ENCODE measurements at places on chromosomes 2 and 18.
A peak's percentile ranks its signal among the peaks of the same experiment; 100 is the strongest.

GRCh38 chr2:71992036-71992435 is 155.6 kb downstream of the CYP26B1 start:
- no peak for DNase-seq

GRCh38 chr2:218980735-218981389 is 4.1 kb downstream of the FEV start:
- no peak for DNase-seq

DNA sequence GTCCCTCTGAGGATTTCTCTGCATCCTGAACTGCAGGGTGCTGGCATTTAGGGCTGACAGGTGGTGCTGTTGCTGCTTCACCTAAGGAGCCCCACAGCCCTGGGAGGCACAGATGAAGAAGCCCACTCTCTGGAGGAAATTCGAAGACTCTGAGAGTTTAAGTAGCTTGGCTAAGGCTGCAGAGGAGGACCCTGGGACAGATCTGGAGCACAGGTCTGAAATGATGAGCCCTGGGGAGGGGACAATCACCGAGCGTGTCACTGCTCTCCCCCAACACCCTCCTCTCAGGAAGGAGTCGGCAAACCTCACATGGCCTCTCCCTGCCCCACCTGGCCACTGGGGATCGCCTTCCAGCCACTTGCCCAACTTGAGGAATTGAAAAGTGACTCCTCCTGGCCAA is 18.6 kb downstream of the CYP27C1 start:
- DNase-seq = no peak

DNA sequence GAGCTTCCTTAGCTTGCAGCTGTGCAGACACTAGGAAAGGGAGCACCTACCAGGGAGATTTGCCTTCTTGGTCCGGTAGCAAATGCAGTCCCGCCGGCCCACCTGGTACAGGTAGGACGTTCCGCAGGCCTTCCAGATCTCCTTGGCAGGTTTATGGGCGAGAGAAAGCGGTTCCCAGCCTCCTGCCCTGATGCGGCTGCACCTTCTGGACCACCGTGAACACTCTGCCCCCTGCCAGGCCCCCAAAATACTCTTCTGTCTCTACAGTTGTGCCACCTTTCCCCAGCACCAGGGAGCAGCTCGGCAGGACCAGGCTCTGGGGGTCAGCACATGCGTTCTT is 67.4 kb downstream of the HNRNPLL start:
- DNase-seq = no peak

DNA sequence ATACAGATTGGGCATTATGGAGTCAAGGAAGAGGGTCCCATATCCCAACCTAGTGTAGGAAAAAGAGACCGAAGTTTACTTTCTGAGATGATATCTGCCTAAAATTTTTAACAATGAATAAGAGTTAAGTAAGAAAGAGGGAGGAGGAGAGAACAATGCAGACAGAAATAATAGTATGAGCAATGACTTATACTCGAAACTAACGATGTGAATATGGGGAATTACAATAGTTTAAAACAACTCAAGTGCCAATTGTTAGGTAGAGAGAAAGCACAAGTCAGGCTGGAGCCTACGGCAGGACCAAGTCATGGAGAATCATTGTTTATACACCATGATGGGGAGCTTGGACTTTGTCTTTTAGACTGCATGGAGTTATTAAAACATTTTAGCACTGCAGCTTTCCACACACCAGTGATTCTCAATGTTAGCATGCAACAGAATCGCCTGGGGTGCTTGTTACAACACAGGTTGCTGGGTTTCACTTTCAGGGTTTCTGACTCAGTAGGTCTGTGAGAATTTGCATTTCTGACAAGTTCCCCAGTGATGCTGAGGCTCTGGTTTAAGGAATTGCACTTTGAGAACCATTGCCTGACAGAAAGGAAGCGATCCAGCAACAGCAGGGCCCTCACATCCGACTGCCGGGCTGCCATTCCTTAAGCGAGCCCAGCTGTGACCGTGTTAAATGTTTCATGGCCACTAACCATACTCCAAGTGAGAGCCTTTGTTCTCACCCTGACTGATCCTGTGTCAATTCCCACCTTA is 511.2 kb downstream of the DCDC2C start:
- DNase-seq = no peak

- DNase-seq = no peak
Measured at GRCh38 chr2:28311660-28312249, 80.9 kb upstream of the FOSL2 start.

- DNase-seq = no peak
Measured at GRCh38 chr2:18926631-18927524, 337.5 kb upstream of the NT5C1B start.

- no peak for DNase-seq
Measured at GRCh38 chr2:208511573-208511972, 105.0 kb downstream of the PTH2R start.

- no peak for DNase-seq
Measured at GRCh38 chr2:151713291-151713903, 20.9 kb downstream of the NEB start.

DNA sequence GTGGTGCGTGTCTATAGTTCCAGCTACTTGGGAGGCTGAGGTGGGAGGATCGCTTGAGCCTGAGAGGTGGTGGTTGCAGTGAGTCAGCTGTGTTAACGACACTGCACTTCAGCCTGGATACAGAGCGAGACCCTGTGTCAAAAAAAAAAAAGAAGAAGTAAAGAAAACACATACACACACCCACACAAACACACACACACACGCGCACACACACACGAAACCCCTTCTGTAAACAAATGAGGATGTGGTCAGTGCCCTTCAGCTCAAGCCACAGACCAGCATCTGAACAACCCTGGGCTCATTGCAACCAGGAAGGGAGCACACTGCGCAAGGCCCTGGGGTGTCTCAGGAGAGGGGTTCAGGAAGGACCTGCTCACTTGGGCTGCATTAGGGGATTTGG is 47.9 kb upstream of the KCNF1 start:
- no peak for DNase-seq

GRCh38 chr2:144495227-144496091 is 24.5 kb downstream of the ZEB2 start:
- no peak for DNase-seq

DNA sequence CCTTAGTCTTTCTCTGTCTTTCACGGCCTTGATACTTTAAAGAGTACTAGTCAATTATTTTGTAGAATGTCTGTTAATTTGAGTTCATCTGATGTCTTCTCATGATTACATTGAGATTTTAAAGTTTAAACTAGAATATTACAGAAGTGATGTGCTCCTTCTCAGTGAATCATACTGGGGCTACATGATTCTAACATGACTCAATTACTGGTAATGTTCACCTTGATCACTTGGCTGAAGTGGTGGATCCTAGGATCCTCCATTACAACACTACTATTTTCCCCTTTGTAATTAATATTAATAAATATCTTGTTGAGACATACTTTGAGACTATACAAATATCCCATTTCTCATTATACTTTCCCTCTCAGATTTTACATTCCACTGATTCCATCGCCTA is 148.5 kb downstream of the CAMKMT start:
- no peak for DNase-seq

DNA sequence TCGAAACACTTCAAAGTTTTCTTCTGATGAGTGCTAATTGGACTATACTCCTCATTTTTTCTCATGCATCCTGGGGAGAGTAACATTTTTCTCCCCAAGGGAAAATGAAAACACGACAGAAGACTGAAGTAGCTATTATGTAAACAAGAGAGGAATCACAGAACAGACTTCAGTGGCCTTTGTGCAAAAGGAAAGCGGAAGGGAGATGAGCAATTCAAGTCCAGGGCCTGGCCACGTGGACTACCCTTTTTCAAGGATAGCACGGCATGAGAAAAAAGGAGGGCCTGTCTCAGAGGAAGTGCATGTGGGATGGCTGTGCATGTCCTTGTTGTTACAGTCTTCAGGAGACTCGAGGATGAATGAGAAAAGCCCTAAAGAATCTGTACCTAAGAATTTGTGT is 43.8 kb upstream of the KCNE4 start:
- no peak for DNase-seq

- no peak for DNase-seq
Measured at GRCh38 chr2:98912957-98913915, 22.8 kb downstream of the CRACDL start.

DNA sequence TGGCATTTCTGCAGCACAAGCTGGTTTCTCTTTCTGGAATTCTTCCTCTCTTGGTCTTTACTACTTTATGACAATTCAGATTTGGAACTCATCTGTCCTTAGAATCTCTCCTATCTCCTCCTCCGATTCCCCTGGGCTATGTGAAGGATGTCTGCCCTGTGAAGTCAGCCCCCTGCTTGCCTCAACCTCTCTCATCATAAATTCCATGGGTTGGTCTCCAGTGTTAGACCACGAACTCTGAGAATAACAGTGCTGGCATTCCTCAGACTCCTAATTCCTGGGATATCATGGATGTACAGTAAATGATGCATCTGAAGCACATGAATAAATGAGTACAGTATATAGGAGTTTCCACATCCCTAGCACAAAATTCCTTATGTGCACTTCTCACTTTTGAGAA is 21.0 kb upstream of the CYRIA start:
- no peak for DNase-seq

- DNase-seq = no peak
Measured at GRCh38 chr18:40832362-40832761, 1122.7 kb upstream of the PIK3C3 start.

GRCh38 chr2:223306371-223306770 is 254.4 kb downstream of the KCNE4 start:
- DNase-seq = no peak

GRCh38 chr2:144510294-144510991 is 9.5 kb downstream of the ZEB2 start:
- no peak for DNase-seq

- no peak for DNase-seq
Measured at GRCh38 chr18:54263904-54264336, 5.4 kb upstream of the POLI start.

GRCh38 chr18:21820033-21820810 is 79.6 kb downstream of the MIB1 start:
- no peak for DNase-seq

DNA sequence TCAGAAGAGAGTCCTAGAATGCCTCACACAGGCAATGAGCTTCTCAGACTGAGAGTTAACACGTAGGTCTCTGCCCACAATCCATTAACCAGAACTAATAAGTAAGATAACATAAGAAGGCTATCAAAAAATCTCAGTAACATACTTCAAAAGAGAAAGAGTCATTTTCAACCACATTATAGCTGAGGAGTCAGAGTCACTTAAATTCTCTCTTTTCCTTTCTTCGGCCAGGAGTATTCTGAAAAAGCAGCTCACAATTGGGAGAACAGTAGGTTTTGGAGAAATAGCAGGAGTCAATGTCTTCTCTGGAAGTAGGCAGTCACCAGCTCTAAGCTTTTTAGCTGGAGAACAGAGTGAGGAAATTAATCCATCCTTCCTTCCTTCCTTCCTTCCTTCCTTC is 1364.4 kb upstream of the NXPH2 start:
- no peak for DNase-seq

- no peak for DNase-seq
Measured at GRCh38 chr2:199457147-199458008, at the start of gene SATB2. Gene SATB2 (minus strand): TSS chr2:199457939. CDS start chr2:199456037, 1,902 bp downstream.

DNA sequence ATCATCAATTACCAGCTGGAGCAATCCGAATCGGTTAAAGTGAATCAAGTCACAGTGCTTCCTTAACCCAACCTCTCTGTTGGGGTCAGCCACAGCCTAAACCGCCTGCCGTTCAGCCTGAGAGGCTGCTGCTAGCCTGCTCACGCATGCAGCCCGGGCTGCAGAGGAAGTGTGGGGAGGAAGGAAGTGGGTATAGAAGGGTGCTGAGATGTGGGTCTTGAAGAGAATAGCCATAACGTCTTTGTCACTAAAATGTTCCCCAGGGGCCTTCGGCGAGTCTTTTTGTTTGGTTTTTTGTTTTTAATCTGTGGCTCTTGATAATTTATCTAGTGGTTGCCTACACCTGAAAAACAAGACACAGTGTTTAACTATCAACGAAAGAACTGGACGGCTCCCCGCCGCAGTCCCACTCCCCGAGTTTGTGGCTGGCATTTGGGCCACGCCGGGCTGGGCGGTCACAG is 496 bp upstream of the ITGA4 start:
- DNase-seq = peak; percentile 34

DNA sequence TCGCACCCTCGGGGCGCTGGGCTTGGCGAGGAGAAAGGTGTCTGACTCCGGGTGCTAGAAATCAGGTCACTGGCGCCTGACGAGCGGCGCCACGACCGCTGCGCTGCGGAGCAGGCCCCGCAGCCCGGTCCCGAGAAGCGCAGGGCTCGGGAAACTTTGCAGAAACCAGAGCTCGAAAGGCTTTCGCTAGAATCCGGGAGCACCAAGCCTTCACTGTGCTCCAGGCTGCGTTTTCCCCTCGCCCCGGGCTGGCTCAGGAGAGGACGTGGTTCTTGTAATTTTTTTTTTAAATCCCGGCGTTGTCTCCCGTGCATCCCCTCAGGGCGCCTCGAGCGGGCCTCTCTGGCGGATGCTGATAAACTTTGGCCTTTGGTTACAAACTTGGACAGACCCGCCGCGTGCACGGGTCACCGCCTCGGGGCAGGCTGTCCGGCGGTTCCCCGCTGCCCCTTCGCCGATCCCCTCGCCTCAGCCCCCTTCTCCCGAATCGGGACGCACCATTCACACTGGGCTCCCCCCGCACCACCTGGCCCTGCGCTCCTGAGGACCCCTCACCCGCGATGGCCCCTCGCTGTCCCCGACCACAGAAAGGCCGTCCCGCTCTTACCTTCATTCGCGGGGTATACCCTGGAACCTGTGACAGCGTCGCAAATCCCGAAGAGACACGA is 419 bp downstream of the EPHA4 start:
- DNase-seq = no peak

DNA sequence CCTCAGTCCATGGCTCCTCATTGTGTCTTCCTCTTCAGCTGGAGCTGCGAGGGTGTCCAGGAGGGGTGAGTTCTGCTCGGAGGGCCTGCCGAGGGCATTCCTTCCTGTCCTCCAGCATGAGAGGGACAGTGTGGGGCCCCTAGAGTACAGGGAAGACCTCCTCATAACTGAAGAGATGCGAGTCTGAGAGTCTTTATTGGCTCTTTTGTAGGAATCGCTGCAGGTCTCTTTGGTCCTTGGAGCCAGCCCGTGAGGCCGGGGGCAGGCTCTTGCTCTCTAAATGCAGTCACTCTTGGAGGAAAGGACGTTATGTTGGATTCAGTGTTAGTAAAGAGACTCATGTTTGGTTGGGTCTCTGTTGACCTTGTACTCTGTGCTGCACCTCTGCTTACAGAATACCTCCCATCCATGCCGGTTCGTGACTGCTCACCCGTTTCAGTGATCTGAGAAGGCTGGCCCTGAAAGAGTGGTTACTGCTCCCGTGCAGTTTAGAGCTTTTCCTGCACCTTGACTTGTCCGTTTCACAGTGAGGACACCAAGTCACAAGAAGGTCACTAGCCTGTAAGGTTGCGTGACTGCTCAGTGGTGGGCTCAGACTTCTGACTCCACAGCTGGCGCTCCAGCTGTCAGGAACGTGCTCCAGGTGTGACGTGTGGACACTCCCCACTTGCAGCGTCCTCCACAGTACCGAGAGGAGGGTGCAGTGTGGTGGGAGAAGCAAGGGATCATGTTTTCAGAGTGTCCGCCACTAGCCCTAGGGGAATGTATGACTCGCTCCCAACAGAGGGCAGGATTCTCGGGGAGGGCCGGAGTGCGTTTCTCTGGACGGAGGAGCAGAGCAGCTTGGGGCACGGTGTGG is 7.8 kb downstream of the ATG4B start:
- no peak for DNase-seq
